ENCODE measurements at places on chromosomes 6 and 20. TPM values are rescaled to one million over a fixed set of nuclear protein-coding genes. Genes with fewer than 3 reads are reported as not detected.
A peak's percentile ranks its signal among the peaks of the same experiment; 100 is the strongest.

DNA sequence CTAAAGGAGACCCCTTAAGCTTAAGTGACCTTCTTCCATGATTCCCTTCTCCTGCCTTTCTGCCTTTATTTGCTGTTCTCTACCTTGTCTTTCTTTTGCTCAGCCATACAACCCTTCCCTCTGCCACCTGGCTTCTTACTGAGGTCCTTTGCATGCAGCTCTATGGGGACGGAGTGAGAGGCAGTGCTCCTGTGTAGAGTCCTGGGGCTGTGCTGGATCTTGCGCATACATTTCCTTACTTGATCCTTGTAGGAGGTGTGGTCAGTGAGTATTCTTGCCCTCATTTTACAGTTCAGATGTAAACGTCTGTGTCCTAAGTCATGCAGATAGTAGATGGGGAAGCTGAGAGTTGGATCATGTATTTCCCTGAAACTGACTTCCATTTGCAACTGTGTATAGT lies 5.7 kb downstream of the SASH1 start:
- DNase-seq: peak; percentile 41

The KIF13A gene
- total RNA-seq: 32.8 TPM

- DNase-seq: no peak
Measured at GRCh38 chr20:38168791-38169589, 3.9 kb upstream of the TGM2 start.

GRCh38 chr6:133136177-133136880 lies 104.8 kb upstream of the EYA4 start:
- DNase-seq: no peak

DNA sequence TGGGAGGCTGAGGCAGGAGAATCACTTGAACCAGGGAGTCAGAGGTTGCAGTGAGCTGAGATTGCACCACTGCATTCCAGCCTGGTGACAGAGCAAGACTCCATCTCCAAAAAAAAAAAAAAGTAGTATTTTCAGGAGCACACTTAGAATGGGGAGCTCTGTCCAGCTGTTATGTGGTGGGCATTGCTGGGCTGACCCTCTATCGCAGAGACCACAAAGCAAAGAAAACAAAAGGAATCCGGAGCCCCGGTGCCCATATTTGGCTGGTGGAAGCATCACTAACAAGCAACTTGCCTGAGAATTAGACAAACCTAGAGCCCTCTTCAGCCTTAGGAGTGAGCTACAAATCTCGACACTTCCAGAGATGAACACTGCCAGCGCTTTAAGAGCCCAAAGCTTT lies 137.3 kb upstream of the GPR6 start:
- DNase-seq: no peak
